ENCODE measurements at places on chromosomes 11 and 22.

GRCh38 chr11:36454941-36455631 is 55.0 kb downstream of the TRAF6 start:
- DNase-seq = no peak

GRCh38 chr11:60056349-60056969 is at the start of gene MS4A3:
TSS of gene MS4A3 (plus strand) at chr11:60056665. CDS start at chr11:60061161, 4,496 bp downstream.
- DNase-seq = no peak

DNA sequence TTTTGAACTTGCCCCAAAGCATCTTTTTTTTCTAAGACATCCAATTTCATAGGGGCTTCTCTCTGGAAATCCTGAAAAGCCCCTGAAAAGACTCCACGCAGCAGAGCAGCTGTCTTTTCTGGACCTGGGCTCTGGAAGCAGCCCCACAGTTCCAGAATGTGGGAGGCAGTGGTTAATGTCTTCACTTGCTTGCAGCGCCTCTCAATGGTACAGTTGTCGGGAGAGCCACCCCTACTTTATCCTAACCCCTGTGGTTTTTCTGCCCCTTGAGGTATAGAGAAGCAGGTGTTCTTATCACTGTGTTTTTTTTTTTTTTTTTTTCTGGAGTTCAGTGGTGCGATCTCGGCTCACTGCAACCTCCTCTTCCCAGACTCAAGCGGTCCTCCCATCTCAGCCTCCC is 83.4 kb upstream of the SORL1-AS1 start:
- no peak for DNase-seq

DNA sequence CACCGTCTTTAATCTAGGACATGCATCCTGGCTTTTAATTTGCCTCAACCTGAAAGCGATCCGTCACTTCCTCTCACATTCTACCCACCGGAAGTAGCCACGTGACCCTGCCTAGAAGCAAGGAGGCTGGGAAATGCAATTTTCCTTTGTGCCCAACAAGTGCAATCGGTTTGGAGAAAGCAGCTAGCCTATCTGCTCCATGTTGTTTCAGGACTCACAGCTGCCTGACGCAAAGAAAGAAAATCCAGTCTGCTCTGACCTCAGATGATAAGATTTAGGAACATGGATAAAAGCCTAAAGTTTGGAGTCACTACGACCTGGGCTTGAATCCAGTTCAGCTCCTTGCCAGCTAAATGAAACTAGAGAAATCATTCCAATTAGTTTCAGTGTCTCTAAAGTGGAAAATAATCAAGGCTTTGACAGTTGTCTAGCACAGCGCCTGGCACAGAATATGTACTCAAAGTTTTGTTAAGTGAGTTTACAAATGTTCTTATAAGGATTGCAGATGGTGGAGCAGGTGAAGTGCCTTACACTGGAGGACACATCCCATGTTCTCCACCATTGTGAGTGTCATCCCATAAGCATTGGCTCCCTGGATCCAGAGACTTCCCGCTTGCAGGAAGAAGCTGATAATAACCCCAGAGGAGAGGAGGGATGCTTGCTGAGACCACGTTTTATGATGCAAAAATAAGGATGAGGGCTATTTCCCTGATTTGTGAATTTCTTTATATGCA is 553.7 kb downstream of the MN1 start:
- no peak for DNase-seq

GRCh38 chr22:37418627-37419369 is 8.5 kb downstream of the ELFN2 start:
- DNase-seq = no peak

DNA sequence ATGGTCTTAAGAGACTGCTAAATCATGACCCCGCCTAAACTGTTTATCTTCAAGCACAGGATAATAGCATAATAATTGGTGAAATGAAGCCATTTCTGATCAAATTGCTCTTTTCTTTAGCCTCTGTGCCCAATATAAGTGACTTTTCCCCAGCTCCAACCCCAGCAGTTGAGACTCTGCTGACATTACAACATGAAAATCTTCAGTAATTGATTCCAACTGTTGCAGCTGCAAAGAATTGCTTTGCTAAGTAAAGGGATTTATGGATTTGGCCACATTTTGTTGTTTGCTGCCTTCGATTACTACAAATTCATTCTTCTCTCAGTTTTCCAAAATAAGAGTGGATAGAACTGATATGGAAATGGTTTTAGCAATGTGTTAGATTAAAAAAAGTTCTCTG is 576.7 kb upstream of the LRRC4C start:
- no peak for DNase-seq

DNA sequence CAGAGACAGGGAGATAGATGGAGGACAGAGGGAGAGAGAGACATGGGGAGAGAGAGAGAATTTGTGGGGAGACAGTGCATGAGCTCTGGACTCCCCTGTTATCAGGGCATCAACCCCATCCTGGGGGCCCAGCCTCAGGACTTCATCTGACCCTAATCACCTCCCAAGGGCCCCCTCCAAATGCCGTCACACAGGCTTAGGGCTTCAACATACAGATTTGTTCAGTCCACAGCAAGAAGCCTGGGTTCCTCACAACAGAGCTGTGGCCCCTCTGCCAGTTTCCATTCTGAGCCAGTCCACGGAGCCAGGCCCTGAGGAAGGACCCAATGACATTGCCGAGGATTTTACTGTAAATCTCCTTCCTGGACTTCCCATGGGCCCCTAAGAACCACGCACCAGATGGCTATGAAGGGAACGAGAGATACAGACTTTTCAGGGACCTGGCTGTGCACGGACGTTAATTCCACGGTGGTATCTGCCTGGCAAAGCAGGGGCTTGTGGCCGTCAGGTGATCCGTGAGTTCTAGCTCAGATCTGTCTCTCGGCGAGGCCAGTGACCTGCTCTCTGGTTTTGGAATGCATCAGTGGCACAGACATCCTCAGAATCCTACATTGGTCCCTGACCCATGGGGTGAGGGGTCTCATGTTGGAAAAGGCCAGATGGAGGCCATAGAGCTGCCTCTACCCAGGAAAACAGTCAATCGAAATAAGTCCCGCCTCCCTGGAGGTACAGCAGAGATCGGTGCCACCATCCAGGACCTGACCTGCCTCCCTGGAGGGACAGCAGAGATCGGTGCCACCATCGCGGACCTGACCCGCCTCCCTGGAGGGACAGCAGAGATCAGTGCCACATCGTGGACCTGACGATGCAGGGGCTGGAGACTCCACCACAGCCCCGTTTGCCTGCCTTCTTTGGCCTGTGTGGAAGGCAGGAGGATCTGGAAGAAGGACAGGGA is 8.7 kb upstream of the B4GALNT4 start:
- no peak for DNase-seq

GRCh38 chr11:47254386-47254785 is 3.4 kb upstream of the NR1H3 start:
- DNase-seq = no peak

GRCh38 chr11:125873881-125874555 is 13.4 kb upstream of the HYLS1 start:
- DNase-seq = no peak

DNA sequence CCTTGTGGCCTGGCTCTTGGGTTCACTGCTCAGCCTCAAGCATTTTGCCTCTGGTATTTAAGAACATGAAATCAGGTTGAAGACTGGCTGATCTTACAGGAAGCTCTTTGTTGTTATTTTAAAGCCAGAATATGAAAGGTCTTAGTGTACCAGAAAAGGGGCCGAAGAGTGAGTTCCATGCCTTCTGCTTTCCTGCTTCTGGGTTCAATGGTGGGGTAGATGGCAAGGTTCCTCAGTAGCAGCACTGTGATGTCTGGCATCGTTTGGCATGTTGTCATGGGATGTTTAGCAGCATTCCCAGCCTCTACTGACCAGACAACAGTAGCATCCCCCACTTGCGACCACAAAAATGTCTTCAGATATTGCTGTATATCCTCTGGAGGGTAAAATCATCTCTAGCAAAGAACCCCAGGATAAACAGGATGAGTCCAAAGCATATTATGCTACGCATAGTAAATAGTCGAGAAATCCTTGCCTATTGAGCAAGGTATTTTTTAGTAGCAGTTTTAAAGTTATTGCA is 2.4 kb downstream of the VPS26B start:
- DNase-seq = no peak

DNA sequence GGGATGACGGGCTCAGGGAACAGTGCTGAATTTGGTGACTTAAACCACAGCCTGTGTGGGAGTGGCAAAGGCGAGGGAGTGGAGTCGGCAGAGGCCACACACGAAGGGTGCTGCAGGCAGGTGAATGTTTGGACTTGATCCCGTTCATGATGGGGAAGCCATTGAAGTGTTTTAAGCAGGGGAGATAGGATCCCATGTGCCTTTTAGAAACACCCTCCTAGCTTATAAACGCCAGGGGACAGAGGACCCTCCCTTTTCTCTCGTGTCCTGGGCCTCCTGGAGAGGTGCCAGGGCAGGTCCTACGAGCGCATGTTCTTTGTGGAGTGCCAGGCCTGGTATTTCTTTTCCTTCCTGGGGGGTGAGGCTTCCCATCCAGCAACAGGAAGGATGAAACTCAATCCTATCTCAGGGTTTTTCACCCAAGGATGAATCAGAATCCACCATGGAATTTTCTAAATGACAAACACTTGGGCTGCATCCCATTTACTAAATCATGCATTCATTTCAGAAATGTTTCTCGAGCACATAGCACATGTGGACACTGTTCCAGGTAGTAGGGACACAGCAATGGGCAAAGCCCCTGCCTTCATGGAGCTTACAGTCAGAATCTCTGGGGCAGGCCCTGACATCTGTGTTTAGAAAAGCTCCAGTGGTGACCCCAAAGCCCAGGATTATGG is 59.6 kb downstream of the CHRDL2 start:
- no peak for DNase-seq

- no peak for DNase-seq
Measured at GRCh38 chr11:5596607-5597201, at the start of gene TRIM6. TSS of gene TRIM6 (plus strand) at chr11:5596637. CDS start at chr11:5596898, 261 bp downstream.

- no peak for DNase-seq
Measured at GRCh38 chr11:86726118-86726753, 53.8 kb upstream of the ME3 start.

DNA sequence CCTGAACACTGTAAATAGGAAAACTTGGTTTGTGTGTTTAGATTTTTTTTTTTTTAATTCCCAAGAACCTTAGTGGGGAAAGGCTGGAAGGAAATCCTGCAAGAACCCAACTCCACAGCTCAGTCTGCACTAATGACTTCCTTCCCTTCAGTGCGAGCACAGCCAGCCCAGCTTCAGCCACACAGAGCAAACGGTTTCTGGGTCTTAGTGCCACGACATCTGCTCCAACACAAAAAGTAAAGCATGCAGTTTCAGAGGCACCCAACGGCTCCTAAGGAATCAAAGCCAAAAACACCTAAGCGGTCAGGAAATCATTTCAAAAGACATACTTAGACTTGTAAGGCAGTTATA is 236.1 kb downstream of the TTC28 start:
- peak; percentile 59 for DNase-seq

- no peak for DNase-seq
Measured at GRCh38 chr11:39236916-39237315, 2222.5 kb downstream of the LRRC4C start.

- DNase-seq = no peak
Measured at GRCh38 chr11:61963016-61963281, 4.5 kb downstream of the FTH1 start.

GRCh38 chr11:36361901-36362391 is 65.9 kb downstream of the PRR5L start:
- peak; percentile 58 for DNase-seq

- DNase-seq = no peak
Measured at GRCh38 chr11:58774164-58774593, 42.4 kb upstream of the GLYAT start.

DNA sequence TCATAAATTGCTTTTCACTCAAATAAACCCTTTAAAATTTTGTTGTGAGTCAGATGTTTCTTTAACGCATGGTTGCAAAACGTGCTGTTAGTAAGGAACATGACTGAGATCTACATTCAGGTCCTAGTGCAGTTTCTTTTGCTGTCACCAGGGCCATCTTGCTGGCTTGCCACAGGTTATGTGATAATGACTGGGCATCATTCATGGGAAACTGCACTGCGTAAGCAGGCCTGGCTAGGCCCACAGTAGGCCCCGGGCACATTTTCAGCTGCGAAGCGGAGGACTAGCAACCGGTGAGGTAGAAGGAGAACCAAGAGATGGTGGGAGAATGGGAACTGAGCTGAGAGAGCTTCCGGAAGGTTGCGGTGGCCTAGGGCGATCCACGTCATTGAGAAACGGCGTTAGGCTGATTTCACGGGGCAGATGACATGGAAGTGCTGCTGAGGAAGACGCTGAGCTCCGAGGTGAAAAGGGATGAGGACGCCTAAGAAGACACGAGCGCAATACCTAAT is 3.2 kb upstream of the KLHDC7B start:
- DNase-seq = no peak

DNA sequence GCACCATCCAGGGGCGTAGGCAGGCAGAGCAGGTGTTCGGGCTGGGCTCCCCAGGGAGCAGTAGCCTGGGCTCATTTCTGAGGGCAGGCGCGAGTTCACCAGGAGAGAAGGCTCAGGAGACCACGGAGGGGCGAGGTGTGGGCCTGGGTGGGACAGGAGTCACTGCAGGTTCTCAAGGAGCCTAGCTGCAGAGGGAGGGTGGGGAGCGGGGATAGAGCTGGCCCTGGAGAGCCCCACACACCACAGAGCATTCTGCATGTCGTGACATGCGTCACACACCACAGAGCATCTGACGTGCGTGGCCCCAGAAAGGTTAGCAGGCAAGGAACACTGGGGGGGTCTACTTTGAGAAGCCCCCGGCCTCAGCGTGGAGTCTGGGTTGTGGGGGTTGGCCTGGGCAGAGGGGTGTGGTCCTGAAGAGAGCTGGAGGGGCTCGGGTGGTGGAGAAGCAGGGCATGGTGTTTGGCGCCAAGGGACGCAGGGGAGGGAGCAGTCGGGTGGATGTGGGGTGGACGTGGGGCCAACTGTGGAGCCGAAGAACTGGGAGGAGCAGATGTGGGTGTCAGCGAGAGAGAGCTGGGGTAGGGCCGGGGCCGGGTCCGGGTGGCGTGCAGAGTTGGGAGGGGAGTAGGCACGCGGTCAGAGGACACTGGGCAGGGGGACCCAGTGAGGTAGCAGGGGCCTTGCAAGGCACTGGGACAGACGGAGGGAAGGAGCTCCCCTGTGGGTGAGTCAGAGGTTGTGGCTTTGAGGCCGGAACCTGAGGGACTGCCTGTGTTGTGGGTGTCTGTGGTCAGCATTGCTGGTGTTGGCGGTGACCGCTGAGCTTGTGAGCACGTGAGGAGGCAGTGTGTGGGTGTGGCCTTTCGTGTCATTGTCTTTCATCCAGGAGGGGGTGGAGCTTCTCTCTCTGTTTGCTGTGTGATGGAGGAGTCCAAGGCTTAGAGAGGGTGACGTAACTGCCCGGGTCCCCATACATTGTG is 25.5 kb downstream of the CTTN start:
- DNase-seq = peak; percentile 74

- DNase-seq = no peak
Measured at GRCh38 chr11:123233280-123233974, 38.4 kb upstream of the CLMP start.

GRCh38 chr11:1372660-1373059 is 17.1 kb upstream of the BRSK2 start:
- no peak for DNase-seq

- no peak for DNase-seq
Measured at GRCh38 chr22:47634347-47634746, 871.9 kb downstream of the TBC1D22A start.

DNA sequence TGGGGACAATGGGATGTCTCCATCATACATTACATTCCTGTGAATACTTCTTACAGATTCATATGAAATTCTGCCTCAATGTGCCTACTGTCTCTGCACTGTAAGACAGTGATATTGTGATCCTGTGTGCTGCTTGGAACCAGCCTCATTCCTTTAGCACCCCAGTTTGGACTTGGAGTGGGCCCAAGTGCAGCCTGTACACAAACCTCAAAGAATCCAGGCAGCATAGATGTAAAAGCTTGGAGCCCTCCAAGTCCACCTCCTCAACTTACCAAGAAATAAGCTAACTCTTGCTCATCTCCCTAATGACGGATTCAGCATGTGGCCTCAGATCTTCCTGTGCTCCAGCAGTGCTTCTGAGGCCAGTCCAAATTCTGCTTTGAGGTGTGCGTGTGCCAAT is 24.4 kb downstream of the GRAP2 start:
- no peak for DNase-seq

Measured in astrocyte of the cerebellum (primary cell).